ENCODE measurements at places on chromosomes 4 and X.

DNA sequence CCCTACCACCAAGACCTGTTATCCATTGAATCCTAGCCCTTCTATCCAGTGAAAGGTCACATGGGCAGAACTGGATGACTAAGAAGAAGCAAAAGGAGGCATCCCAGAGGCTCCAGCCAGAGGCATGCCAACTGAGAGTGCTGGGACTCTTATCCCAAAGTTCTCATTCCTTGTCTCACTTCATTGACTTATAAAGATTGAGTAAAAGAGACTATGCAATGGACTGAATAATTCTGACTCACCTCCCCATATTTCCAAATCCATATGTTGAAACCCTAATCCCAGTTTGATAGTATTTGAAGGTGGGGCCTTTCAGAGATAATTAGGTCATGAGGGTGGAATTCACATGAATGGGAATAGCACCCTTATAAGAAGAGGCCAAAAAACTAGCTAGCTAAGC lies 131.4 kb downstream of the COL25A1 start:
- DNase-seq = no peak

DNA sequence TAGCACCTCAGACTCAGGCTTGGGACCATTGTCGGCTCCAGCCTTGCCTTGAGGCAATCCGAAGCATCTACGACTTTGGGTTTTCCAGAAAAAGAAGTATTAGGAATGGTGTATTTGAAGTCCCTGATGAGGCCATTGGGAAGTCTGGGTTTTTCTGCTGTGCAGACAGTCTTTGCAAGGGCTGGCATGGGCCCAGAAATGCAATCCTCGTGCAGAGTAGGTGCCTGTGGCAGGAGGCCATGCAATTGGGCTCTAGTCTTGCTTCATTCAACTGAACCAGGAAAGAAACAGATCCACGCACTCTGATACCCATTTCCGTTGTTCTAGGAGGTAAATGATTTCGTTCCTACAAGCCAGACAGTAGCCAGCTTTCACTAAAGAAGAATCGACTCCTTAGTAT lies 12.4 kb downstream of the ZFP92 start:
- DNase-seq = no peak

GRCh38 chr4:183408796-183409195 lies 35.6 kb upstream of the CDKN2AIP start:
- DNase-seq = no peak

DNA sequence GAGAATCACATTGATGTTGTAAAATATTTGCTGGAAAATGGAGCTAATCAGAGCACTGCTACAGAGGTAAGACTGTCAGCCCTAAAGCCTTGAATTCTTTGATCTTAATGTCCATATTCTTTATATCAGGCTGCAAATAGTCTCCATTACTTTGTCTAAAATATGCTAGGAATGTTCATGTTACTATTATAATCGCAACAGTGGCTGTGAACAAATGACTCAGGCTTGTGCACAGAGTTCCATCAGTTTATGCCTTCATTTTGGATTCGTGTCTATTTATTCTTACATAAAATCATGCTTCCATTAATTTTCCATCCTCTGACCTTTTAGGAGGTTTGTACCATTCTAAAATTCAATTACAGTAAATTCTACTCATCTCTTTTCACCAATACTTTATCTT lies 182.7 kb downstream of the ANK2 start:
- DNase-seq = no peak

- DNase-seq = no peak
Observed at GRCh38 chr4:8165374-8165896, 6.8 kb upstream of the ABLIM2 start.

GRCh38 chrX:69144838-69145680 lies 20.2 kb downstream of the PJA1 start:
- DNase-seq = no peak

GRCh38 chr4:105472871-105473323 lies 965 bp downstream of the PPA2 start:
- peak; percentile 93 for DNase-seq

DNA sequence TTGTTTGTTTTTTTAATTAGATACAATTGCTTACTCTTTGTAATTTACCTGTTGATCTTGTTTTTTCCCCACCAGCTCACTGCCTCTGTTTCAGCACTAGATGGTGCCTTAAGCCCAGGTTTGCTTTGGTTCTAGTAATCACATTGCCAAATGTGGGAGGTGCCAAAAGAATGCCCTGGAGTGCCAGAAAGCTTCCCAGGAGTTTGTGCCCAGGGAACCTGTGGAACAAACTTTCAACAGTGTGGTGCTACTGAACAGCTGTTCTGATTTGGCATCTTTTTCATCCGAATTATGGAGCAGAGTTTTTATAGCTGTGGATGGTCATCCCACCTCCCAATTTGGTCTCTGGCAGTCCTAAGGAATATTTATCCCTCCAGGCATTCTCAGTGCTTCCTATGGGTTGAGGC lies 1000.7 kb downstream of the STIM2 start:
- no peak for DNase-seq

DNA sequence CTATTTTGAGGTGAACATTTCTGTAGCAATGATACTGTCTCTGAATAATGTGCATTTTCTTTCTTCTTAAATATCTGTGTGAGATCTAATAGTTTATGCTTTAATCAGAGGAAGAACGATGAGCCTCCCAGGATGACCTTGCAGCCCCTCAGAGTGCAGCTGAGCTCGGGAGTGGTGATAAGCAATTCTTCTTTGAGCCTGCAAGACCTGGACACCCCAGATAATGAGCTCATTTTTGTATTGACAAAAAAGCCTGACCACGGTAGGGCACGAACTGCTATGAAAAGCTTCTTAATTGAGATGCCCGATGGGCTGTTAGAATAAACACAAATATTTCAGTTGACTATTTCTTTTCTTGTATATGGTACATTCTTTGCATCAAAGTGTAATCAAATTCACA lies 105.0 kb upstream of the ANXA3 start:
- no peak for DNase-seq

- DNase-seq = no peak
Observed at GRCh38 chr4:87025614-87026041, 90.8 kb downstream of the AFF1 start.

GRCh38 chr4:74755486-74755885 lies 38.8 kb downstream of the BTC start:
- no peak for DNase-seq

- DNase-seq = no peak
Observed at GRCh38 chr4:23857367-23857959, 32.4 kb downstream of the PPARGC1A start.

DNA sequence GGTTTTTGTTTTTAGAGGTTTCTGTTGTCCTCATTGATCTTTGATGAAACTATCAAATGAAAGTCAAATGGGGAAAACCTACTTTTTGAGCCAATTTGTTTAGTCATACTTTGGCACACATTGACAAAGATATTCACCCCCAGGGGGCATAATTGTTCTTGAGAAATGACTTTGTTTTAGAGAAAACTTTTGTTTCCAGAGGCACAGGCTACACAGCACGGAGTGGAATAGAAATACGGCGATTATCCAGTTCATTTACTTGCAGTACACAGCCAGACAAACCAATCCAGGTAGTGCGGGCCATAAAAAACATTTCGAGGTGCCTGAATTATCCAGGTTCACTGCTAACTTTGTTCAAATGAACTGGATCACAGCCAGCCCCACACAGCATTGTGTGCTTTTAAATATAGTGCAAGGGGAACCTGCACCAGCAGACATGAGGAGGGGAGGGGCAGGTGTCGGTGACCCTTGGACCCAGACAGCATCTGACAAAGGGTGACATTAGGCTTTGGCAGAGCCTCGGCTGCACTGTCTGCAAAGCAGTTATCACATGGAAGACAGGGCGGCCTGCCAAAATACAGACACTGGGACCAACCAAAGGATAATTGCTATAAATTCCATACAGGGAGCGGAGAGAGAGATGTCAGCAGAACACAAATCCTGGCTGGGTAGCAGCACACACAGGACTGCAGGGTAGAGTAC lies 179.6 kb upstream of the NOCT start:
- peak; percentile 52 for DNase-seq

DNA sequence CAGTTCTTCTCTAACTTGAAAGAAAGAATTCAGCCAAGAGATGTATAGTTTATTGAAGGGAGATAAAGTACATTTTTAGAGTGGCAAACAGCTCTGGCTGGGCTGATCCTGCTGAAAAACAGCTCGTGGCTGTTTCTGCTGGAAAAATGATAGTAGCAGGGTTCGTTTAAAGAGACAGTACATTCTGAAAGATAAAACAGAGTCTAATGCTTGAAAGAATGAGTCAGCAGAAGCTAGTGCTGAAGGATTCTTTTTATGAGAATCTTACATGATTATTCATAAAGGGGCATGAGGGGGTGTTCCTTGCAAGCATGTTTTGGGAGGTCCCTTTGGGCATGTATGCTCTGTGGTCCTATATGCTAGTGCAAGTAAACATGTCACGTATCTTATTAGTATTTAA lies 790.0 kb downstream of the PCDH18 start:
- DNase-seq = no peak

DNA sequence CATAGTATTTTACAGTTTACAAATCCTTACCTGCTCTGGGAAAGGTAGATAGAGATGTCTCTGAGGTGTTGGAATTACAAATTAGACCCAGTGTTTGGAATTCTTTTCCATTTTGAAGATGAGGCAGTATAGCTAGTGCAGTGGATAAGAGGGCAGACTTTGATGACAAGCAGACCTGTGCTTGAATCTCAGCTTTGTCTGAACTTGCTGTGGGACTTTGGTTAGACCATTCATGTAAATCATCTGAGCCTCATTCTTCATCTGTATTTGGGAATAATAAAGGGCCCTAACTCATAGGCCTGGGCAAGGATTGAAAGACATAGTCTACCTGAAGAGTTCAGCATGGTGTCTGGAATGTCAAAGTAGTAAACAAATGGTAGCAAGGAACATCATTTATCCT lies 77.2 kb upstream of the BOD1L1 start:
- no peak for DNase-seq

DNA sequence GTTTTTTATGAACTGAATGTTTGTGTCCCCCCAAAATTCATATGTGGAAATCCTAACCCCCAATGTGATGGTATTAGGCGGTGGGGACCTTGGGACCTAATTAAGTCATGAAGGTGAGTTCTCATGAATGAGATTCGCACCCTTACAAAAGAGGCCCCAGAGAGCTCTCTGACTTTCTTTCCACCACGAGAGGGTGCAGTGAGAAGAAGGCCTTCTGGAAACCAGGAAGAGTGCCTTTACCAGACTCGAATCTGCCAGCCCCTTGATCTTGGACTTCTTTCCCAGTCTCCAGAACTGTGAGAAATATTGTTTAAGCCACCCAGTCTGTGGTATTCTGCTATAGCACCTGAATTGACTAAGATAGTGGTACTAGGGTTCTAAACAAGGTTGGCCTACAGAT lies 40.8 kb downstream of the STK26 start:
- no peak for DNase-seq

GRCh38 chr4:136329042-136329662 lies 1203.1 kb downstream of the PCDH18 start:
- no peak for DNase-seq

DNA sequence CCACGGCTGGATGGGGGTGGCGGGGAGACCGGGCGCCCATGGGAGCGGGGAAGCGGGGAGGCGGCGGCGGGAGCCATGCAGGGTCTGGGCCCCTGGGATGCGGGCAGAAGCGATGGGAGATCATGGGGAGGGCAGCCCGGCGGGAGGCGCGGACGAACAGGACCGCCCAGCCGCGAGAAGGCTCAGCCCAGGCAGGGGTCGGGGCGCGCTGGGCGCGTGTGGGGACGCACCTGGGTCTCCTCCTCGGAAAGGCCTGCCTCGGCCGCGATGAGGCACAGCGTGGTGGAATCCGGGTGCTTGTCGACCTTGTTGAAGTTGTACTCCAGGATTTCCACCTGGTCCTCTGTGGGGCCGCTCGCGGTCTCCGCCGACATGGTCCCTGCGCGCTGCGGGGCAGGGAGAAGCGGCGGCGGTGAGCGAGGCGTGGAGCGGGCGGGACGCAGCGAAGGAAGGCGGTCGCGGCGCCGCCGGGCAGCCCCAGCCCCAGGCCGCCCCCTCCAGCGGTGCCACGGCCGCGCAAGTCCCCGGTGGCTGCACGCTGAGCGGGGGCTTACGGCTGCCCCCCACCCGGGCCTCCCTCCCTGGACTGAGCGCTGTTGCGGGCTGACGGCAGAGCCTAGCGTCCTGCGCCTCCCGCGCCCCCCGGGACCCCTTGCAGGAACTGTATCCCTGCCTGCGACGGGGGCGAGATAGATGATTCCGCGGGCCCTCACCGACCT lies 25.3 kb downstream of the HOPX start:
- no peak for DNase-seq

DNA sequence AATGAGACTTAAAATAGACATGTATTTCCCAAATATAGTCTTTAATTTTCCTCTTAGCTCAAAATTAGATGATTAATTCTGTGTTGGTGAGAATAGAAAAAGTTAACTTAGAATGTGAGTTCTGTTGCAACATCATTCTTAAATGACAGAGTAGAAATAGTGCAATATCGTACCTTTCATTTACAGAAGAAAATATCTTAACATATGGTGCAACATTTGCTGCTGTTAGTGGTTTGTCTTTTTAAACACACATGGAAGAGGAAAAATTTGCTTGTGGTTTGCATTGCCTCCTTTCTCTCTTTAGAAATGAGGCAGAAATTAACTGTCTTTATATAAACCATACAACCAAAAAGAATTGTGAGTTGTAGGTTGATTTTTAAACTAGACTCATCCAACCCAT lies 39.3 kb upstream of the FHDC1 start:
- no peak for DNase-seq

- DNase-seq = no peak
Observed at GRCh38 chrX:136907621-136908020, 27.1 kb upstream of the RBMX start.

DNA sequence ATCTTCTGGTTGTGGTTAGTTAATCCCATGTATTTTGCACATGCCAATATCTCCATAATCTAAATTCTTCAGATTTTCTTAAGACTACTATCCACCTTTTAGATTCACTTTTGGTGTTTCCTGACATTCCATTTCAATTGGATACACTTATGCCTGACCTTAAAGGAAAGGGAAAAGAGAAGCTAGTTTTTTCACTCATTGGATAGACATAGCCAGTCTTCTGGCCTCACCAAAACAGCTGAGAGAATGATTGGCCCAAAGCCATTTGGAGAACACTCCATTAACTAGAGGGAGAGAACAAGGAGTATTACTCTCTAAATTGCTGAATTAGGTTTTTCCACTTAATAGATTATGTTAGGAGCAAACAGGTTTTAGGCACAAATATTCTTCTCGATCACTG lies 4.0 kb downstream of the PRPS1 start:
- no peak for DNase-seq
